ENCODE measurements at places on chromosomes 6 and 20.
A peak's percentile ranks its signal among the peaks of the same experiment; 100 is the strongest.

- no peak for DNase-seq
Observed at GRCh38 chr20:62663145-62664018, 21.1 kb downstream of the SLCO4A1 start.

DNA sequence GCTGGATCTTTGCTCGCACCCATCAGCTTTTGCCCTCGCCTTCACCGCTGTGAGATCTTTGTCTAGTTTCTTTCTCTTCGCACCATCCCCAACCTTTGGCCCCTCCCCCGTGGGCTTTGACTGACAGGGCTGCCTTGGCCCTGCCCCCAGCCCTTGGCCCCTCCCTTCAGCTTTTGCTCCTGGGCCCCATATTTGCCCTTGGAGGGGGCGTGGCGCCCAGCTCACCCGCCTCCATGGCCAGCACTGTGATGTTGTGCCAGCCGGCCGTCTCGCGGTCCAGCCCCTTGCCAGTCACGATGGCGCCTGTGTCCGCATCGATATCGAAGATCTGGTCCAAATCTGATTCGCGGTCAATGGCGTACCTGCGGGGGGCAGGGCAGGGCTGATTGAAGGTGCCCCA lies 81.1 kb downstream of the CD40 start:
- no peak for DNase-seq

- no peak for DNase-seq
Observed at GRCh38 chr6:151263967-151264366, 24.2 kb downstream of the AKAP12 start.

DNA sequence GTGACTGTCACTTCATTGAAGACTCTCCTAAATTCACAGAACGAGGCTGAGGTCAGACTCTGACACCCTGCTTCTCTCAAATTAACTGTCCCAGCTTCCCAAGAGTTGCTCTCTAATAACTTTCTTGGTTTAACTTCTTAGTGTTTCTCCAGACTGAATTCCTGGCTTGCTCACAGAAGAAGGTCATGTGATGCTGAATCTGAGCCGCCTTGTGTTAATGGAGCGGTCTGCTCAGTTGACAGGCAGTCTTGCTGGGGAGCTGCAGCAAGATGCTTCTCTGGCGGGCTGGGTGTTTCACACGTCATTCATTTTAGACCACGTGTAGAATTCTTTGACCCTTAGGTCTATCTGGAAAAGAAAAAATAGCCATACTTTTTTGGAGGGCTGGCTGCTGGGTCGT lies 107.3 kb downstream of the FOXO3 start:
- peak; percentile 51 for DNase-seq

- no peak for DNase-seq
Observed at GRCh38 chr6:44732243-44732642, 344.7 kb downstream of the CDC5L start.

GRCh38 chr20:23147964-23148730 lies 62.0 kb upstream of the CD93 start:
- DNase-seq, result peak; percentile 73

DNA sequence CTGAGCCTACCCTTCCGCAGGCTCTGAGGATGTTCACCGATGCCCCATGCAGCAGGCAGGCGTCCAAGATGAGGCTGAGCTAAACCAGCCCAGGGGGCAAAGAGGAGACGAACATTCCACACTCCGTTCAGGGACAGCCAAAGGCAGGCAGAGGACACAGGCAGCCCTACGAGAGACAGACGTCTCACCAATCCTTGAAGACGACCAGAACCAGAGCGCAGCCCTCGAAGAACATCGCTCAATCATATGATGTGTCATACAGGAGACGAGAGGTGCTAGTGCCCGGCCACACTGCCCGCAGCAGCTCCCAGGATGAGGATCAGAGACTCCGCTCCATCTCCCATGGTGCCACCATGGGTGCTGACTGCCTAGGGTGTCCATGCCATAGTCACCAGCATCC lies 35.6 kb upstream of the TMEM181 start:
- DNase-seq, result no peak

DNA sequence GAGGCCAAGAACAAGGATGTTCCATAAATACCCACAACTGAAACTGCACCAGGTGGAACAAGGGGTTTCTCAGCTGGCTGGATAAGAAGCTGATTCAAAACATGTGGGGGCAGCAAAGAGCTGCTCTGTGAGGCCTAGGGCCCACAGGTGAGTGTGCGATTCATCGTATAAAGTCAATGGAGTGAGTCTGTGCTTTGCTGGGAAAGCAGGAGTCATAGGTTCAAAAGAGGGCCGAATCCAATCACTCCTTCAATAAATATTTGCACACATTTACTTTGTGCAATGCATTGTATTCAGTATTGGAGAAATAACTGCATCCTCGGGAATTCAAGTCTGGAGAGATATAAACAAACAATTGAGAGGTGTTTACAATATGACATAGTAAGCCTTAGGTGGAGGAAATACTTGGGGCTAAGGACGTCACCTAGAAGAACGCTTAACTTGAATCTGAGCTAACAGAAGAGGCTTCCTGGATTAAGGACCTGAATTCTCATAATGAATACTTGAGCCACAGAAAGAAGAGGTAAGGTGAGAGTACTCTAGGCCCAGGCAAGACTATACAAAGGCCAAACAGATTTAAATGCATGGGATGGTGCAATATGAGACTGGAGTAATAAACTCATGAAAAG lies 83.7 kb upstream of the TMEM30A start:
- no peak for DNase-seq

DNA sequence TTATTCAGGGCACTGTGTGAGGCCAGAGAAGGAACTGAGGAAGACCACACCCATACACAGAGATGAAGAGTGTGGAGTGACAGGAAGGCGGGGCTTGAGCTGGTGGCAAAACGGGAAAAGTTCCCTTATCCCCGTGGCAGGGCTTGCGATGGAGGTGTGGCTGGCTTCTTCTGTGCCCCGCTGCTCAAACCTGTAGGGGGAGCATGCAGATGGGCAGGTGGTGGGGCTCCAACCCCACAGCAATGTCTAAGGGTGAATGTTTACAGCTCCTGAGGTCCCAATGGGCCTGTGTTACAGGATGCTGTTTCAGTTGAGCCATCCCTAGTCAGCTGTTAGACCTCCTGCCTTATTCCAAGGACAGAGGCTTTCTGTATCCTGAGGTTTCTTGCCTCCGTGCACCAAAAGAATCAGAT lies 105.9 kb downstream of the LY86 start:
- DNase-seq, result no peak

DNA sequence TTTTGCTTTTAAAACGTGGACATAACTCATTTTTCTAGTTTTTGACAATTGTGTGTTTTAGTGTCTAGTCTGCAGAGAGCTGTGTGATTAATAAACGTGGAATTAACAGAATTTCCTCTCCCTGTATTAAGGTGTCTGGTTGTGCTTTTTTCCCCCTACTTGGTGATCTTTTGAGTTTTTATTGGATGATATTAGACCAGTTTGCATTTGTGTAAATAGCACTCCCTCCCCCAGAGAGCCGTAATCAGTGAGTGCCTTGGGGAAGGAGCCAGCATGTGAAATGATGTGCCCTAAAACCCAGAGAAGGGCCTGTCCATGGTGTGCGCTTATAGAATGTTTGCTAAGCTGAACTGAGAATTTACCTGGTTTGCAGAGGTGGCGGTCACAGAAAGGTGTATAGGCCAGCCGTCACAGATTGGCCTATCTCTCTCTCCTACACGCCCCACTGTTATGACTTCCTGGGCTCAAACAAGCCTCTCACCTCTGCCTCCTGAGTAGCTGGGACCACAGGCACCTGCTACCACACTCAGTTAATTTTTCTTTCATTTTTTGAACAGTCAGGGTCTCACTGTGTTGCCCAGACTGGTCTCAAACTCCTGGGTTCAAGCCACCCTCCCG lies 42.4 kb downstream of the ALDH5A1 start:
- DNase-seq, result no peak

DNA sequence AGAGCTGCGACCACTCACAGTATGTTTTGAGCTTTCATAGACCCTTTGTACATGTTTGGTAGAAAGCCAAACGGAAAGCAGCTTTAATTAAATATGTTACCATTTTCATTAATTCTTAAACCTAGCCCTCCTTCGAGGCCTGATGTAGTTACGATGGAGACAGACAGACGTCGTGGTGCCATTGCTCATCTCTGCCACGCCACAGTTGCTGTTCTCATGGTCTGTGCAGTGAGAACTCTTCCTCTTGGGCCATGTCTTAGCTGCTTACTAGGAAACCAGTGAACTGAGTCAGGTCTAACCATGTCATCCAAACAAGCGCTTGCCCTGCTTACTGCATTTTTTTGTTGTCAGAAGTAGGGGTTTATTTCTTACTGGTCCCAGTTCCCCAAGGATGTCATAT lies 62.8 kb downstream of the SNX9 start:
- no peak for DNase-seq

DNA sequence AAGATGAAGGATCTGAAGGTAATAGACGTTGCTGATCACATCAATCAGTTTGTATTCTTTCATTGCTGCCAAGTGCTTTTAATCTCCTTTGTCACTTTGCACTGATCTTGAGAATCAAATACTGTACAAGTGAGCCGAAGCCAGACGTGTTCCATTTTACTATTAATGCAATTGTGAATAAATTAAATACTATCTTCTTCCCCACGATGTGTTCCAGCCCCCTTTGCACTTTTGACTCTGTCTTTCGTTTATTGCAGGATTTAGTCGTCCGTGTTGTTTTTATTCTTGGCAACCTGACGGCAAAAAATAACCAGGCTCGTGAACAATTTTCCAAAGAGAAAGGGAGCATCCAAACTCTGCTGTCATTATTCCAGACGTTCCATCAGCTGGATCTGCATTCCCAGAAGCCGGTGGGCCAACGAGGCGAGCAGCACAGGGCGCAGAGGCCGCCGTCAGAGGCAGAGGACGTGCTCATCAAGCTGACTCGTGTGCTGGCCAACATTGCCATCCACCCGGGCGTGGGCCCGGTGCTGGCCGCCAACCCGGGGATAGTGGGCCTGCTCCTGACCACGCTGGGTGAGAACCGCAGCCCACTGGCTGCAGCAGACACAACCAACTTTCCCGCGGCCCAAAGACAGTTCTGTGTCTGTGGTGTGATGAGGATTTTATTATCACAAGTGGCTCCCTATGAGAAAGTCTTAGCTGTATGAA lies 104.7 kb downstream of the ARMC2 start:
- no peak for DNase-seq

DNA sequence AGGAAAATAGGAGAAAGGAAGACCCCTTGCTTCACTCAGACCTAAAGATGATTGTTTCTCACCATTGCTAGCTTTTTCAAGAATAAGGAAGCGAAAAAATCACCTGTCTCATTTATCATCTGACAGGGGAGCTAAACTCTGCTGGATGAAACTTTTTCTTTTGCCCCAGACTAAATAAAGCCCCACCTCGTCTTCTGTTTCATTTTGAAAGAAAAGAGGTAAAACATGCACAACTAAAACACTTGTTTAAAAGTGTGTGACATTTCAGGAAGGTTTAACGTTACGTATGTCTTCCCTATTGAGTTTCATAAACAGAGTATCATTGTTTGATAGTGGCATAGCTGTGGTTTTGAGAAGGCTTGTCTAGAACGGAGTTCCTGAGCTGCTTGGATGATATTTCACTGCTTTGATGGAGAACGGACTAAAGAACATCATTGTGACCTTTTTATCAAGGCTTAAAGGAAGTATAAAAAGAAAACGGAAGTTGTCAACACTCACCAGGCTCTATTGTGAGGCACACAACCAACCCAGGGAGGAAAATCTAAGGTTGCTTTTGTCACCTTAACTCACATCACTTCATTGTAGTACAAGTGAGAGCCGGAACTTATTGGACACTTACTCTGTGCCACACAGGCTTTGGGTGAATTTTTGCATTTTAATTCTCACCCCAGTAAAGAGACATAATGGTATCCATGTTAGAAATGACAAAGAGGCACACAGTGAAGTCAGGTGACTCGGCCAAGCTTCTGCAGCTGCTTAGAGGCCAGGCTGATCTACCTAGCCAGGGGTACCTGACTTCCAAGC lies 29.5 kb downstream of the TSHZ2 start:
- no peak for DNase-seq

- peak; percentile 35 for DNase-seq
Observed at GRCh38 chr6:21678990-21679389, 85.4 kb downstream of the SOX4 start.

DNA sequence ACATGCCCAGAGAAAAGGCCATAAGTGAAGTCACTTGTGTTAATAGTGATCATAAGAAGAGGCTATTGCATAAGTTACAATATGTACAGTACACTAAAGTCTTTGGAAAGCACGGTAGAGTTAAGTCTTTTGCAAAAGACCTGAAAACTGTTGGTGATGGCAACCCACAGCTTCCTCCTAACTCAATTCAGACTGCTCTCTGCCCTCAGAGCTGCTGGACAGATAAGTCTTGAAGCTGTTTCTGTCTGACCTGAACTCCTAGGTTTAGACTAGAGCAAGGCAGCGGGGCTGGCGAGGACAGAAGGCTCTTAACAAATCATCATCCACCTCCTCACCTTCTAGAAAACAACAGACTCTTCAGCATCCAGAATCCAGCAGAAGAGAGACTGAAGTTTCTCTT lies 125.4 kb downstream of the CD24 start:
- DNase-seq, result no peak

- DNase-seq, result no peak
Observed at GRCh38 chr6:148425443-148425842, 82.8 kb downstream of the SASH1 start.

DNA sequence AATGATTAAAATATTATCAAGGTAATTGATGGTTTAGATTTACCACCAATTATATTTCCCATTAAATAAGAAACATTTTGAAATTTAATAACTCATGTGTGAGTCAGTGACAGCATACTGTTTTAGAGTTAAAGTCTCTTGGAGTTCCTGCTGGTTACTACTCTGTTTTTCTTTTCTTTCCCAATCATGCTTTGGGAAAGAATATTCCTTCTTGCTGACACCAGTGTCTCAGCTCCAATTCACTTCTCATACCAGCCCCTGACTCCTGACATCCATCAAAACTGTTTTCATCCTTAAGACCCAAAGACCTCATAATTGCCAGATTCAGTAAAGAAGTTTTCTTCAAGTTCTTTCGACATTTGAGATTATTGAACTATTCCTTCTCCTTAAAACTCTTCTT lies 50.3 kb downstream of the AIG1 start:
- DNase-seq, result no peak

DNA sequence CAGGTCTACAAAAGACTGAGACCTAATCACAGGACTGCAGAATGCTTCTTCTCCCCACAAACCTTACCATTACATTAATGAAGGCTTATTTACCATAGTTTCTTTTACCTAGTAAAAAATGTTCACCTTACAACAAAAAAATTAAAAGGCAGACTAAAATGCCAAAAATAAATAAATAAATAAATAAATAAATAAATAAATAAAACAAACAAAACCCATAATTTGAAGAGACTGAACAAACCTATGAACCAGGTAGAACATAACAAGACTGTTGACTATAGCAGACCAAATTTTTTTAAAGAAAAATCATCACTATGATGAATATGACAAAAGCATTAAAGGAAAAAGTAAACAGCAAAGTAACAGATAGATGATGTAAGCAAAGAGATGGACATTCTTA lies 946.3 kb downstream of the EPHA7 start:
- DNase-seq, result no peak

DNA sequence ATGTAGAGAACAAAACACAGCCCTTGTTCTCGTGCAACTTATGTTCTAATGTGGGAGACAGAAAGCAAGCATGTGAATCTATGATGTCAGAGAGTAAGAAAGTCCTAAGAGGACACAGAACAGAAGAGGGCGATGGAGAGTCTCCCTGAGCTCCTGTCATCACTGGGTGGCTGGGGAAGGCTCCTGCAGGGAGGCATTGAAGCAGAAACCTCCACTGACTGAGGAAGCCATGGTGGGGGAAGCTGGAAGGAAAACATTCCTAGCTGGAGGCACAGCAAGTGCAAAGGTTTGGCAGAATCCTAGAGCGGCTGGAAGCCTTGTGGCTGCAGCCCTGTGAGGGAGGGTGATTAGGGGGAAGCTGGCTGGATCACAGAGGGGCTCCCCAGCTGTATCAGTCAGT lies 248.0 kb downstream of the CDH26 start:
- DNase-seq, result peak; percentile 48

All from AG08395 (cell line).